ENCODE measurements at places on chromosomes 6 and 20. TPM values are rescaled to one million over a fixed set of nuclear protein-coding genes. Genes with fewer than 3 reads are reported as not detected.

DNA sequence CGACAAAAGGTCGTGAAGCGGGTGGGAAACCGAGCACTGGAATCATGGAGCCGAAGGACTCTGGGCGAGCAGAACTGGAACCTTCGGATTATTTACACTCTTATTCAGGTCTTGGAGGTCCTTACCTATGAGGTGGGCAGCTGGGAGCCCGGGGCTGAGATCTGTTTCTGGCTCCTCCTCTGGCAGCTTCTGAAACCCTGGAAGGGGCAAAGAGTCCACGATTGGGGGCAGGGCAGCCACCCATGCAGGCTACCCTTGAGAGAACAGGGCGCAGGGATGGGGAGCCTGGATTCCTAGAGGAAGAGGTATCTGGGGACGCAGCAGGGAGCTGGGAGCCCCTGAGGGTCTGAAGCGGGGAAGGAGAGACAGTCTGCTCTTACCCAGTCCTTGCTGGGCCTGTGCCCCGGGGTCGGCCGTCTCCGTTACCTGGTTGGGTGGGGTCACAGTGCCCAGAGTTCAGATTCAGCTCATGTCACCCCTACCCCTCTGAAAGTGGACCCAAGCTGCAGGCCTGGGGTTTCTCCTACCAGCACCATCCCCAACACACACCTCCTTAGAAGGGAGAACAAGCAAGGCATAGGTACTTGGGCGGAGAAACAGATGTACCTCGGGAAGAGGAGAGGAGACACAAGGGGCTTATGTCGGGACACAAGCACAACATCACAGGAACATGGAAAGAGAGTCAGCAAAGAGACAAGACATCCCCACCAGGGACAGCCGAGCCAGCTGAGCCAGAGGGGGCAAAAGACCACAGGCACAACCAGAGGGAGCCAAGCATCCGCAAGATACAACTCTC lies 592 bp downstream of the LTB start:
- H3K27me3 ChIP-seq = no peaks in the 10 kb centered on the region
- DNase-seq = no peak
- peak overlapping the region; percentile 93 for H3K4me3 ChIP-seq
- H3K4me1 ChIP-seq = peaks cover 50% of the 10 kb centered on the region
- peaks cover 56% of the 10 kb centered on the region for H3K36me3 ChIP-seq

DNA sequence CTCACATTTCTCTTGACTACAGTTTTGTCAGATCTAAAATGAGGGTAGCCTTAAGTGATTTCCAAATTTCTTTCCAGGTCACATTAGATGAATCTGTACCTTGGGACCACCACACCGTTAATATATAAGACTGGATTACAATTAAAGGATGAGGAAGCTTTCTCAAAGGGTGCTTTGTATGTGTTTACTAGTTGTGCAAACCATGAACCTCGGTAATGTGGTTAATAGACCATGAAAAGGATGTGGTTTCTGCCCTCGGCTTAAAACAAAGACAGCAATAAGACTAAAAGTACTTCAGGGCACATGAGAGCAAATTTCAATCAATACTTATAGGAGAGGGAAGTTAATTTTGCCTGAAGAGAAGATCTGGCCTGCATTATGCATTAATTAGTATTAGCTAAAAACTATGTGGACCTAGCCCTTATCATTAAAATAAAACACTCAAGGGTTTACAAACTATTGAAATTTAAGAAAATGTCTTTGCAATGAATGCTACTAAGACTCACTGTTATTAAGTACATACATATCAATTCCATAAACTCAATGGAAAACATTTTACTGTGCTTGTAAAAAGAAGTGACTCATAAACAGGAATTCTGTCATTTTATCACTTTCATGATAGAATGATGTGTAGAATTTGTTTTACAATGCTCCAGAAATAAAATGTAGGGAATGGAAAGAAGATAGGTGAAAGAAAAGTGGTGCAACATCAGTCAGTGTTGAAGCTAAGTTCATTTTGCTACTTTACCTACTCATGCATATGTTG lies 936 bp upstream of the TMX4 start:
- peaks cover 16% of the 10 kb centered on the region for H3K4me1 ChIP-seq
- H3K4me3 ChIP-seq = no peak overlapping the region
- H3K27me3 ChIP-seq = no peaks in the 10 kb centered on the region
- no peak for DNase-seq
- H3K36me3 ChIP-seq = no peaks in the 10 kb centered on the region
- H3K27ac ChIP-seq = no peak overlapping the region

DNA sequence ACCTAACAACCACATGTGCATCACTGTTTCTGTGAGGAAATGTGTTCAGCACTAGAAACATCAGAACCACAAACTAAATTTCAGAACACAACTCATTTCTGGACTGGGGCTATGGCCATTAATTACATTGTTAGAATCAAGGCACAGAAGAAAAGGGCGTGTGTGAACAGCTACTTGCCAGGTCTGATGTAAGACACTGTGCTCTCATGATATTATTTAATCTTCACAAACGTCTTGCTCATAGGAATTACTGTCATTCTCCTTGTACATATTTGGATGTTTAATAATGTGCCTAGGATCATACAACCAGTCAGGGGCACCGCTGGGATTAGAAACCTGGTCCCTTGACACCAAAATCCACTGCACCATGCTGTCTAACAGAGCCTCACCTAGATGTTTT lies 14.8 kb downstream of the ADGRF1 start:
- no peak overlapping the region for H3K4me3 ChIP-seq
- DNase-seq = no peak
- no peaks in the 10 kb centered on the region for H3K4me1 ChIP-seq
- H3K27me3 ChIP-seq = peaks cover 4% of the 10 kb centered on the region
- H3K27ac ChIP-seq = no peak overlapping the region
- no peaks in the 10 kb centered on the region for H3K36me3 ChIP-seq

GRCh38 chr20:1874450-1875182 lies 20.6 kb upstream of the SIRPA start:
- H3K27ac ChIP-seq = no peak overlapping the region
- no peak overlapping the region for H3K4me3 ChIP-seq
- H3K27me3 ChIP-seq = peaks cover 16% of the 10 kb centered on the region
- no peak for DNase-seq
- H3K36me3 ChIP-seq = no peaks in the 10 kb centered on the region

- H3K27ac ChIP-seq = peak overlapping the region; percentile 21
- H3K36me3 ChIP-seq = no peaks in the 10 kb centered on the region
- H3K4me3 ChIP-seq = no peak overlapping the region
These were observed 36.5 kb upstream of the MLN start for GRCh38 chr6:33840048-33840926.

DNA sequence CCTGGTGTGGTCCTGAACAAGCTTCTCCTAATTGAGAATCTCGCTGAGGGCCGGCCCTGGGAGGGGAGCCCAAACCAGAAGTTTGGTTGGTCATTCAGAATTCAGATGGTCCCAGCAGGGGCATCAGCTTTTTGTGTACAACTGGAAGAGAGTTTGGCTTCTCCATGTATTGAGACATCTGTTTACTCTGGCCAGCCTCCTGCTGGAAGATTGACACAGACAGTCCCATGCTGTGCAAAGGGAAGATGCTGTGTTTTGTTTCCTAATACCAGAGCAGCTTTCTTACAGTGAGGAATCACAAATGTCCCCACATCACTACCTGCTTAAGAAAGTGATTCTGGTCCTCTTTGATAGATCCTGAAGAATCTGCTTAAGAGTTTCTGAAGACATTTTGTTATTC lies 97.8 kb downstream of the PLEKHG1 start:
- H3K36me3 ChIP-seq = no peaks in the 10 kb centered on the region
- H3K4me1 ChIP-seq = no peaks in the 10 kb centered on the region

DNA sequence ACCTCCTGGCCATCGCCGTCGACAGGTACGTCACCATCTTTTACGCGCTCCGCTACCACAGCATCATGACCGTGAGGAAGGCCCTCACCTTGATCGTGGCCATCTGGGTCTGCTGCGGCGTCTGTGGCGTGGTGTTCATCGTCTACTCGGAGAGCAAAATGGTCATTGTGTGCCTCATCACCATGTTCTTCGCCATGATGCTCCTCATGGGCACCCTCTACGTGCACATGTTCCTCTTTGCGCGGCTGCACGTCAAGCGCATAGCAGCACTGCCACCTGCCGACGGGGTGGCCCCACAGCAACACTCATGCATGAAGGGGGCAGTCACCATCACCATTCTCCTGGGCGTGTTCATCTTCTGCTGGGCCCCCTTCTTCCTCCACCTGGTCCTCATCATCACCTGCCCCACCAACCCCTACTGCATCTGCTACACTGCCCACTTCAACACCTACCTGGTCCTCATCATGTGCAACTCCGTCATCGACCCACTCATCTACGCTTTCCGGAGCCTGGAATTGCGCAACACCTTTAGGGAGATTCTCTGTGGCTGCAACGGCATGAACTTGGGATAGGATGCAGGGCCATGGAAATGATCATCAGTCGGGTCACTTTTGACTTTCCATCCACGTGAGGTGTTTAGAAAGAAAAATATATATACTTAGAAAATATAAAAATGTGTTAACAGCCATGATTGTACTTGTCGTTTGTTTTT lies 868 bp downstream of the MC3R start:
- peak; percentile 23 for DNase-seq
- H3K36me3 ChIP-seq = no peaks in the 10 kb centered on the region
- H3K4me1 ChIP-seq = no peaks in the 10 kb centered on the region
- H3K27ac ChIP-seq = no peak overlapping the region
- H3K4me3 ChIP-seq = no peak overlapping the region

GRCh38 chr6:10426781-10427279 lies 12.0 kb upstream of the TFAP2A start:
- no peak overlapping the region for H3K27ac ChIP-seq
- H3K4me3 ChIP-seq = peak overlapping the region; percentile 48
- peaks cover 19% of the 10 kb centered on the region for H3K4me1 ChIP-seq
- peaks cover 82% of the 10 kb centered on the region for H3K27me3 ChIP-seq

DNA sequence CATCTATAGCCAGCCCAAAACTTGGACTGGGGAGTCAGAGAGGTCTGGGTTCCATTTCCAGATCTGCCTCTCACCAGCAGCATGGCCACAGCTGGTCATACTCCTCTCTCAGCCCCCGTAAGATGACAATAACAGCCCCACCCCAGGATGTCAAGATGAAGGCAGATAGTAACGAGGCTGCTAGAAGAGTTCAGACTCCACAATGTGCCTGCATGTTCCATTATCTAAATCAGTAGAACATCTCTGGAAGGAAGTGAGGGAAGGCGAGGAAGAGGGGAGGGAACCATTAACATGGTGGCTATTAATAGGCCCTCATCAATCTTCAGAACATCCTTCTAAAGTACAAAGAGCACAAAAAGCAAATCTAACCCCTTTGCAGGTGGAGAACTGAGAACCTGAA lies 98.0 kb upstream of the KCNG1 start:
- peaks cover 13% of the 10 kb centered on the region for H3K4me1 ChIP-seq
- H3K27me3 ChIP-seq = peaks cover 52% of the 10 kb centered on the region
- H3K36me3 ChIP-seq = no peaks in the 10 kb centered on the region
- H3K4me3 ChIP-seq = no peak overlapping the region

DNA sequence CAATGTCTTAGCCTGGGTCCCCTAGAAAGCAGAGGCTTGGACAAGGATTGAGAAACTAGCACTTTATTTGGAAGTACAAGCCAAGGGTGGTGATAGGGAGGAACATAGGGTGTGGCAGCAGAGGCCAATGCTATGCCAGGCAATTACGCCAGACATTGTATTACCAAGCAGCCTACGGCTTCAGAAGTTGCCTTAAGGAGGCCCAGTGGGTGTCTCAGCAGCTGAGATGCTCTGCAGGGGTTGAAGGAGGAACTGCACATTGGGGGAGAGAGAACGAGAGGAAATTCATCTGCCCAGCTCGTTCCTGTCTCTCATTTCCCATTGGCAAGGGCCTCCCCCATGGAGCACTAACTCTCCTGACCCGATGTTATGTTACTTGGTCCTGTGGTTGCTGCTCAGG lies 859 bp downstream of the C20orf202 start:
- no peaks in the 10 kb centered on the region for H3K4me1 ChIP-seq
- no peaks in the 10 kb centered on the region for H3K36me3 ChIP-seq
- H3K4me3 ChIP-seq = no peak overlapping the region
- no peak for DNase-seq

GRCh38 chr20:36175475-36175995 lies 21.0 kb downstream of the EPB41L1 start:
- no peak for DNase-seq
- H3K27ac ChIP-seq = no peak overlapping the region
- peaks cover 9% of the 10 kb centered on the region for H3K27me3 ChIP-seq
- no peaks in the 10 kb centered on the region for H3K36me3 ChIP-seq

- DNase-seq = no peak
- H3K4me1 ChIP-seq = peaks cover 11% of the 10 kb centered on the region
- no peak overlapping the region for H3K4me3 ChIP-seq
These were observed 34.3 kb upstream of the TCF21 start for GRCh38 chr6:133854364-133855275.

- no peak for DNase-seq
- no peak overlapping the region for H3K4me3 ChIP-seq
- no peaks in the 10 kb centered on the region for H3K27me3 ChIP-seq
- H3K36me3 ChIP-seq = no peaks in the 10 kb centered on the region
- H3K27ac ChIP-seq = no peak overlapping the region
These were observed 4.2 kb upstream of the ANGPT4 start for GRCh38 chr20:920311-920710.

- no peak for DNase-seq
- no peak overlapping the region for H3K27ac ChIP-seq
- H3K36me3 ChIP-seq = no peaks in the 10 kb centered on the region
- no peaks in the 10 kb centered on the region for H3K4me1 ChIP-seq
- H3K27me3 ChIP-seq = no peaks in the 10 kb centered on the region
These were observed 223.4 kb upstream of the FOXA2 start for GRCh38 chr20:22807646-22808244.

Gene NOX3
- not detected for total RNA-seq

Gene WFDC5
- 0.23 TPM for total RNA-seq

Gene C6orf118
- not detected for total RNA-seq

Gene RAD21L1
- not detected for total RNA-seq

Gene OR2B6
- not detected for total RNA-seq

Gene LRFN2
- not detected for total RNA-seq

Gene DOK5
- total RNA-seq = 4.1 TPM
